Non-pigmented ciliary epithelial cell (primary cell): ENCODE measurements at places on chromosomes 1 and 21.

DNA sequence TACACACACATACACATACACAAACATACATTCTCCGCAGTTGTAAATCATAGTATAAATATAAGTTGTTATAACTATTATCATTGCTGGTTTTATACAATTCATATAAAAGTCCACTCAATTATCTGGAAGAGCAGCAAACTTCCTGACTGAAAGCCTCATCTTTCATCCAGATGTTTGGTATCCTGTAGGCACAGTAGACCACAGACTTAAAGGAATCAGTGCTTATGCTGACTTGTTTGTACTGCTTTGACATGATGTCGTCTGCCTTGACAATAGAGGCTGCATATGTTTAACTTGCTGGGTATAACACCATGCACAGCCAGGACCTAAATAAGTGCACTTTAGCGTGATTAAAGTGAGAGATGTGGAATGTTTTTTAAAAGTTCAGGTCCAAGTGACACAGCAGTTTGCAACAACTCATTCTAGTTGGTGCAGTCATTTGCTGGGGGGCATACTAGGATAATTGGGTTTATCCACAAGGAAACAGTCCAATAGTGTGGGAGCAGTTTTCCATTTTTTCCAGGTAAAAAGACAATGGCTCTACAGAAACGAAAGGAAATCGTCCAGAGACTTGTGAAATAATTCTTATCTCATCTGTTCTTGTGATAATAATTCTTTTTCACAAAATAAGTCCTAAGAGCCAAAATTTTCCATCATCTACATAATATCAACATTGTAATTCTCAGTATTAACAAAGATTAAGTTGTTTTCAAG is 110.3 kb upstream of the TSPAN2 start:
- no peak for DNase-seq

DNA sequence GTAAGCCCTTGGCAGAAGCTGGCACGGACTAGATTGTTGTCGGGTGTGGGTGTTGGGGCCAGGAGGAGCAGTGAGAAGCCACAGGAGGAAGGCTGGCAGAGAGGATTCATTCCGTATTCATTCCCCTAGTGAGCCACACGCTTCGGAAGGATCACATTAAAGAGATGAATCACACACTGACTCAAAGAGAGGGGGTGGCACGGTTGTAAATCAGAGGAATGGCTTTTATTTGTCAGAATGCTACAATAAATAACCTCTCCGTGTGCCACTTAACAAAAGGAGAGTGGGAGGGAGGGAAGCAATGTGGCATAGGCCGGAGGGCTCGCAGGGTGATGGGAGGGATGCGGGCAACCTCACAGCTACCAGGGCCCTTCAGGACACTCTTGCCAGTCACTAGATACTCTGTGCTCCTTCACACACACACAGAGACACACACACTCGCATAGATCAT is 135.5 kb downstream of the HIVEP3 start:
- peak; percentile 67 for DNase-seq

- DNase-seq: no peak
These were observed 906 bp upstream of the ADARB1 start for GRCh38 chr21:45073301-45074047.

DNA sequence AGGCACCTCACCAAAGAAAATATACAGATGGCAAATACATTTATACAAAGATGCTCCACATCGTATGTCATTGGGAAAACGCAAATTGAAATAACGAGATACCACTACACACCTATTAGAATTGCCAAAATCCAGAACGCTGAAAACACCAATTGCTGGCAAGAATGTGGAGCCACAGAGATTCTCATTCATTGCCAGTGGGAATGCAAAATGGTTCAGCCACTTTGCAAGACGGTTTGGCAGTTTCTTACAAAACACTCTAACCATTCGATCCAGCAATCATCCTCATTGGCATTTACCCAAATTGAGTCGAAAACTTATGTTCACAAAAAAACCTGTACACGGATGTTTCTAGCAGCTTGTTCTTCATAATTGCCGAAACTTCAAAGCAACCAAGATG is 223.3 kb upstream of the GREM2 start:
- no peak for DNase-seq

GRCh38 chr1:61157468-61157987 is 75.2 kb downstream of the NFIA start:
- peak; percentile 76 for DNase-seq

DNA sequence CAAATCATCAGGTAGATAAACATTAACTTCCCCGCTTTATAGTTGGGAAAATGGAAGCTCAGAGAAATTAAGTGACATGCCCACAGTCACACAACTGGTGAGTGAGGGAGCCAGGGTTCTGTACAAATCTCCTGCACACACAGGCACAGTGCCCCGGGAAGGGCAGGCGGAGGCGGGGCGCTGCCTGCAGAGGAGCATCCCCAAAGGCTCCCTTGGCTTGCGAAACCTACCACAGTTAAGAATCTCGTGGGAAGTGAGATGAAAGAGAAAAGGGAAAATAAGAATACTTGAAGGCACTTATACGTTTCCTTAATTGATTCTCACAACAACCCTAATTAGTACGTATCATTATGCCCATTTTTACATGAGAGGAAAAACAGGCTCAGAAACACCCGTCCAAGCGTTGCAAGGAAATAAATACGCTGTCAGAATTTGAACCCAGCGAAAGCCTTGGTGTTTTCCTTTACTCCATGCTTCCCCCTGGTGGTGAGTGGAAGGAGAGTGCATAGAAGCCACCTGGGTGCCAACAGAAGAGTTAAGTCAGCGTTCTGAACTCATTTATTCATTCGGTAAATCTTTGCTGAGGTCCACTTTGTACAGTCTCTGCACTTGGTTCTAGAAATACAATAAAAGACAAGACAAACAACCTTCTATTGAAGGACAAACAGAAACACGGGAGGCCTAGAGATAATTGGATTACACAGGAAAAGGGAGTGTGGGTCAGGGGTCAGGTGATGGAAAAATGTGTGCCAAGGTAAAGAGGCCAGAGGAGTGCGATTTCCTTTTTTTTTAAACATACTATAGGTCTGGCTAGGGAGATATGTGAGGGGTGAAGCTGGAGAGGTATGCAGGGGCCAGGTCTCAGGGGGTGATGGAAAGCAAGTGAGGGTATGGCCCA is 28.4 kb downstream of the ACP6 start:
- no peak for DNase-seq

- no peak for DNase-seq
These were observed 739 bp upstream of the IFI6 start for GRCh38 chr1:27672750-27673112.

- no peak for DNase-seq
These were observed 236.9 kb downstream of the RPS6KC1 start for GRCh38 chr1:213287987-213288386.

DNA sequence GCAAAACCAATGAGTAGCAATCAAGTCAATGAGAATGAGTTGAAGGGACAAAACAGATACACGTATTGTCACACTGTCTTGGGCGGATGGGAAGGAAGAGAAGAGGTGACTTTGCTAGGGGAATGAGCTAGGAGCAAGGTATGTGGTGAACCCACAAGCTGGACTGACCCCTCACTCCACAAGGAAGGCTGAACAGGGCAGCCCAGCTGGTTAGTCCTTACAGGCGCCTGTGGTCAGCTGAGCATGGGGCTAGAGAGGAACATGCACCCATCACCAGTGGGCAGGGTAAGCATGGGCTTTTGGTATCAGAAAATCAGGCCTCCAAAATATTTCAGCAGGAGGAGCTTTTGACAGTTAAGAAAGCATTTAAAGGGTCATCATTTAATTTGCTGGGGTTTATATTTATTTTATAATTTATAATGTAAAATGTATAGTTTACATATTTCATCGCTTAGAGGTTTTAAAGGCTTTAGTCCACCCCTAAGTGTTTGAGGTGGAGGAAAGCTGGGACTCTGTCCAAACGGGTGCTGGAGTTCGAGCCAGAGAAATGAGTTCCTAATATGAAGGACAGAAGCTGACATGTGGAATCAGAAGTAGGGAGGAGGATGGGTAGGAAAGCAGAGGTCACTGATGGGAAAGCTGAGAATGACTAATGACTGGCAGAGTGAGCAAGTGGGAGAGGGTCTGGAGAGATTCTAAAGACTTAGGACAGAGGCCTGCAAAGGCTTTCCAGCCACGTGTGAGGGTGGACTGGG is 22.0 kb upstream of the ACBD6 start:
- DNase-seq: no peak

DNA sequence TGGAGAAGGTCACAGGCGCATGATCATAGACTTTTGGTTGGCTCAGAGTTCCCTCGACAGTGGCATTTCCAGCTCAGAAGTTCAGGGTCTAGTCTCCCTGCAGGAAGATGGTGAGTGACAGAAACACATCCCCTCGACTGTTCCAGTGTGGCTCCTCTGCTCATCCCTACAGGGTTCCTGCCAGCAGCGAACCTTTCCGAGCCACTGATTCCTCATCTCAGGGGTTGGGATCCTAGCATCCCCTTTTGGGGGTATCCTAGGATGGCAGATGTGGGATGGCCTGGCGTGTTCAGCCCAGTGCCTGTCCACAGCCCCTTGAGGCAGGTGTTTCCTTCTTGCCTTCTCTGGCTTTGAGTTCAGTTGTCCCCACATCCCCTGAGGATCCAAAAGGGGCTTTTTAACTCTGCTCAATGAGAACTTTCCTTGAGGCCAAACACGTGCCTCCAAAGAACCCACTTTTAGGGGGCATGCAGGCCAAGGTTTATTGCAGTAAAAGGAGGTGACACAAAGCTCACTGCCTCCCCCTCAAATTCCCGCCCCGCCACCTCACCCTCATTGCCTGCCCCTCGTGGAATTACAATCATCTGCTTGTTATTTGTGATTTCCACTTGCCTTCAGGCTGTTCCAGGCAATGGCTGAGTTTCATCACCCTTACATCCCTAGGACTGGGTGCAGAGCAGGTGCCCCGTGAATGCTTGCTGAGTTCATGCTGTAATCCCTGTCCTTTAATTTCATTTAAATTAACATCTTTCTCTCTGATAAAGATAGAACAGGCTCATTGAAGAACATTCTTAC is 440.7 kb downstream of the CAMTA1 start:
- no peak for DNase-seq

DNA sequence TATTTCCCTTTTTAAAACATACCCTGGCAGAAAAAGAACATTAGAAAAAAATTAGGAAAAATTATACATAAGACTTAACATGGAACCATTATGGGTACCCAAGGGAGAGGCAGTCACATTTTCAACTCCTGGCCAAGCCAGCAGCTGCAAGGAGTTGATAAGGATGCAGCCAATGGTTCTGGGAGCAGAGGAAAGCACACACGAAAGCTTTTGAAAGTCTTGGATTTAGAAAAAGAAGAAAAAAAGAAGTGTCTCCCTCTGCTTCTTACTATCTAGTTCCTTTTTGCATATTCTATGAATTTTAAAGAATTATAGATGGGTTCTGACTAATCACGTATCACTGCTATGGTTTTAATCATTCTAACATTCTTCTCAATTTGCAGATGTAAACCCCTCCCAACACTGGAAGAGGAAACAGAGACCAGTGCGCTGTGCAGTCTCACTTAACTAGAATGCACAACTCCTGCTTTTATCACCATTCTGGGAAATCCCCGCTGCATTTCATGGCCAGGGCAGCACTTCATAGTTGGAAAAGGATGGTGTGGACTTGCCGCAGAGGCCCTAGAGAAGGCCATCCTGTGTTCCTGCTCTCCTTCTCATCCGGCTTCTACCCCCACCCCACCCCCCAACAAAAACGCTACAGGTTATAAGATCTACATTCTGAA is 2.7 kb upstream of the CD58 start:
- DNase-seq: no peak

GRCh38 chr1:30770150-30770549 is 12.6 kb upstream of the LAPTM5 start:
- DNase-seq: no peak

DNA sequence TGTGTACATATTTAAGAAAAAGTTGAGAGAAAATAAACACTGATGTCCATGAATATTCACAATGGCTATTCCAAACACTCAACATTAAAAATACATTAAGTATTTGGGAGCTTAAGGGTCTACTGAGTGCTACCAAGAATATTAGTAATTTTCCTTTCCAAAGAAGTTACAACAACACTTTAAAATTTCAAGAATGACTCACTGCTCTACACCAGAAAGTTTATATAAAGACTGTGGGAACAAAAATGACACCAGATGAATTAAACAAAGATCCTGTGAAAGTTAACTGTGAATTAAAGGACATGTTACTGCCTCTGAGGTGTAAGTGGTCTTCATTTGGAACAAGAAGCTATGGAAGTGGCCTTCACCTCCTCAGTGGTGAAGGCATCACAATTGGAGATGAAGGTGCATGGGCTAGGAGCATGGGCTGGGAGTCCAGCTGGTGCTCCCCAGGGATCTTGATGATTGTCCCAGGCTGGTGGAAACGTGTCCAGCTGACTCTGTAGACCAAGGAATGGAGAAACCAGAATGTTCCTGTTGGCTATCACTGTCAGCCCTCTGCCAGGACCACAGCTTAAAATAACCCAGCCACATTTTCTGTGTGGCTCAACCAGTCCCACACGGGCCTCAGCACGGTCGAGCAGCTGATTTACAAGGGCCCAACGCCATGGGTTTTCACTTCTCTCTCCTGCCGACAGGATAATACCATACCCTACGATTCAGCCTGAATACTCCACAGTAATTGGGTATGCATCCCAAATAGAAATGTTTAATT is 28.8 kb downstream of the TAF5L start:
- DNase-seq: peak; percentile 34

DNA sequence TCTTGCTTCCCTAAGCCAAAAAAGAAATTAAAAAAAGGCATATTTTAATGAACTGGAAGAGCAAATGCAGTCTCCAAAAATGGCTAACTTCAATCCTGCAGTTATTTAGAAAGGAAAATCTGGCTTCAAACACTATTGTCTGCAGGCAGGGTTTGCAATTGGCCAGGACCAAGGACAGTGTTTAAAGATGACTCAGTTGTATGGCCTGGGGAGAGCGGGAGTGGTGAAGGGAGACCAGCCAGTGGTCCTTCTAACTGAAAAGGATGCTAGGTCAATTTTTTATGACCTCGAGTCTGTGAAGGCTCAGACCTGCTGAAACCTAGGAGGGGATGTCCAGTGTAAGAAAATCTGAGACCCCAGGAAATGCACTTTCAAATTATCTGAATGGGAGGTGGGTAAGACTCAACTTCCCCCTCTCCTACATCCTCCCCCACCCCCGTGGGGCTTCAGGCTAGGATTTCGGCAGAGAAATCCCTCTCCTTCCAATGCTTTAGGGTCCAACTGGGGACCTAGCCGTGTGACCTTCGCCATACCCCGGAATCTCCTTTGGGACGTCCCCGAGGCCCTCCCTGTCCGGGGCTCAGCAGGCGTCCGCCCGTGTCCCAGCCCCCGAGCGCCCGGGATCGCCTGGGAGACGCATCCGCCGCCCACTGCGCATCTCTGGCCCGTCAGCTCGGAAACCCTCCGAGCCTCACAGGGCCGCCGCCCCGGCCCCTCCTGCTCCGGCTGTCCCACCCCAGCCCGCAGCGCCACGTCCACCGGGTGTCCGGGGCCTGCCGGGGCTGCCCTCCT is 602 bp upstream of the RIMKLA start:
- DNase-seq: peak; percentile 4

GRCh38 chr1:180278194-180278515 is 48.1 kb downstream of the LHX4 start:
- no peak for DNase-seq

GRCh38 chr1:82830690-82831380 is 1030.1 kb downstream of the ADGRL2 start:
- DNase-seq: no peak

GRCh38 chr1:225435487-225435886 is 7.6 kb upstream of the LBR start:
- DNase-seq: no peak
